GM23338 (cell line): ENCODE measurements at places on chromosomes 5 and 9. TPM values are rescaled to one million over a fixed set of nuclear protein-coding genes. Genes with fewer than 3 reads are reported as not detected.

DNA sequence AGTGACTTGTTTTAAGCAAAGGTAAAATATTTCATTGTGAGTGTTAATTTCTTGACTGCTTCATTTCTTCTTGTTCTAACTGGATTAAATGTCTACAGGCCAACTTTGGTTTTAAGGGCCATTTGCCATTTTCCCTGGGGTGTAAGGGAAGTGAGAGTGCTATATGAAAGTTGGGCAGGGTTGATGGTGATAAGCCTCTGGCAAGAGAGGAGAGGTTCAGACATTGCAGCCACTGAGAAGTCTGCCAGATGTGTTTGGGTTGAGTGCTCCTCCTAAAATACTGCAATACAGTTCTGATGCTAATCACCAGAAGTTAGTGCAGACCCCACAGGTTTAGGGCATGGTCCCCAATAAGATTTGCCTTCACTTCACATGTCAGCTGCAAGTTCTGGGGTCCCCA is 14.9 kb upstream of the LRRTM2 start:
- peaks cover 14% of the 10 kb centered on the region for H3K36me3 ChIP-seq
- no peaks in the 10 kb centered on the region for H3K27me3 ChIP-seq
- H3K27ac ChIP-seq = no peak overlapping the region
- H3K4me1 ChIP-seq = peaks cover 10% of the 10 kb centered on the region
- DNase-seq = no peak
- no peak overlapping the region for H3K4me3 ChIP-seq

IFNA2 gene
- not detected in 2 replicates for polyA plus RNA-seq

DNA sequence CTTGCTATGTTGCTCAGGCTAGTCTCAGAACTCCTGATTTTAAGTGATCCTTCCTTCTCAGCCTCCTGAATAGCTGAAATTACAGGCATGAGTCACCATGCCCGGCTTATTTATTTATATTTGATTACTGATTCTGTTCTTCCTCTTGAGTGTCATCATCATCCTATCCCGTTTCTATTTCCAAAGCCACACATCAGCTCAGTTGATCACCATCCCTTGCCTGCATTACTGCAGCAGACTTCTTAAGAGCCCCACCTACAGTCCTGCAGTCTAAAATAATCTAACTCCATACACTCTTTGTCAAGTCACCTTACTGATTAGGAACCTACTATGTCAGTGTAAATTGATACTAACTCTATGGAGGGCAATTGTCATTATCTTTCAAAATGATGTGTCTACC is 138.9 kb upstream of the RAI14 start:
- H3K4me1 ChIP-seq = peaks cover 10% of the 10 kb centered on the region
- no peaks in the 10 kb centered on the region for H3K27me3 ChIP-seq
- no peak overlapping the region for H3K4me3 ChIP-seq
- H3K36me3 ChIP-seq = no peaks in the 10 kb centered on the region

- peak; percentile 62 for DNase-seq
- H3K4me1 ChIP-seq = peaks cover 54% of the 10 kb centered on the region
- H3K36me3 ChIP-seq = no peaks in the 10 kb centered on the region
These were observed 1.7 kb downstream of the FOXD1 start for GRCh38 chr5:73446631-73447529.

DNA sequence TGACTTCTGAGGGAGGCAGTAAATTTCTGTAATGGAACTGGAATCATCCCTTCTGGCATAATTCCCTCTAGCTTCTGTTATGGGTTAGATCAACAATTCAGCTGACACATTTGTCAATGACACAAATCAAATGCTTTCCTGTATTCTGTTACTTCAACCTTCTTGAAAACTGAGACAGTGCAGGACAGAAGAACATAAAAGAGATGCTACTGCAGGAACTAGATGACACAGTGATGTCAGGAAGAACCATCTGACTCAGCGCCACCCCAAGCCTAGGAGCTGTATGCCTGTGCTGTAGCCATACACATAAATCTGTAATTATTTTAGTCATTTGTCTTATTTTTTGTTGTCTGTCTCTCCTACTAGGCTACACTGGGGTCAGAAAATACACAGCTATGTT is 18.2 kb upstream of the CEP120 start:
- no peaks in the 10 kb centered on the region for H3K4me1 ChIP-seq
- H3K27me3 ChIP-seq = no peaks in the 10 kb centered on the region
- no peak overlapping the region for H3K4me3 ChIP-seq
- no peak for DNase-seq
- H3K36me3 ChIP-seq = no peaks in the 10 kb centered on the region
- no peak overlapping the region for H3K27ac ChIP-seq

- no peak overlapping the region for H3K27ac ChIP-seq
- no peak overlapping the region for H3K4me3 ChIP-seq
- no peaks in the 10 kb centered on the region for H3K4me1 ChIP-seq
- DNase-seq = peak; percentile 86
These were observed 20.8 kb downstream of the STKLD1 start for GRCh38 chr9:133396952-133397351.

DNA sequence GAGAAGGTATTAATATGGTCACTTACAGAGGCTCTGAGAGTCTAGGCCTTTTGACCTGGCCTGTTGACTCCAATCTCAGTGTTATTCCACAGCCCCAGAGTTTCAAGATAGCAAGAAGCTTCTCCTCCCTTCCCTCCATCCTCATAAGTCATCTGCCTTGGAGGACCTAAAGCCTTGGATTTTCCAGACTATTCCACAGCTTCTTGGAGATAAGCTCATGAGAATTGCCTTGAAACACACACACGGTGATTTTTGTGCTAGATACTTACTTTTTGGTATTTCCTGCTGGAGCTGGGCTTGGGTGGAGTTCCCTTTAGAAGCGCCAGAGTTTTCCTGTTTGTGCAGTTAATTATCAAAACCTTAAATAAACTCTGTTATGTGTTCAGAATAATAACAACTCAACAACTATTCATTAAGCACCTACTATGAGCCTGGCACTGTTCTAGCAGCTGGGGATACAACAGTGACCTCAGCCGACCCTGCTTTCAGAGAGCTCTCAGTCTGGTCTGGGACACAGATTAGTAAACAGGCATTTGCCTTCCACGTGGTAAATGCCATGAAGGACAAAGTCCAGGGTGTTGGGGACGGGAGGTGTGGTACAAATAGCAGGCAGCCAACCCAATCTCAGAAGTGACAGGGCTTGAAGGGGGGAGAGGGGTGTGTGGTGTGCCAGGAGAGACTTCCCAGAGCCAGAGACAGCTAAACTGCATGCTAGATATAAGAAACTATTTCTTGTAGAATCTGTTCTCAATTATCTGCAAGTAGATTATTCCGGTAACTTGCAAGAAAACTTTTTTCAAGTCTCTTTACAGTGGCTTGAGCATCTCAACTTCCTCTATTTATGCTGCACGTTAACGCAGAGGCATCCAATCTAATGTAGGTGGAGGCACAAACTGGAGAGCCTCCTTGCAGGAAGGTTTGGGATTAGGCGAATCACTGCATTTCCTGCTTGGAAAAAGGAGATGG is 55.9 kb upstream of the KLF9 start:
- H3K27ac ChIP-seq = no peak overlapping the region
- DNase-seq = no peak
- H3K27me3 ChIP-seq = no peaks in the 10 kb centered on the region
- 0 out of 2 replicates have a peak, but pooled peaks cover under 1% of the 10 kb centered on the region for H3K4me1 ChIP-seq
- H3K36me3 ChIP-seq = no peaks in the 10 kb centered on the region
- H3K4me3 ChIP-seq = no peak overlapping the region
